ENCODE measurements at places on chromosomes 7 and 10.

DNA sequence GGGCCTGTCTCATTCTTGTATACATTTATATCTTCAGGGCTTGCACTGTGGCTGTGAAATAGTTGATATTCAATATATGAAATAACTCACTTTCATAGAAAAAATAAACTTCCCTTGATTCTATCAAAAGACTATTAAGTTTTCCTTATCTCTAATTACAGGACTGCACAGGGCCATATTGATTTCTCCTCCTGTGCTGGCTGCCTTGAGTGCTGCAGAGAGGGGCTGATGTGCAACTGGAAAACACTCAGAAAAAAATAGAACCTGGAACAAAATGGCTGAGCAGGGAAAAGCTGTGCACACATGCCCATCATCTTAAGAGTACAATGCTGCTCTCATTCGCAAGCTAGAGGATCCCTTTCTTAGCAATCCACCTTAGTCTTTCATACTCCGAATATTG, 5.9 kb upstream of the HDAC9 start:
- DNase-seq = no peak

GRCh38 chr10:88041243-88042159, 178.1 kb downstream of the PTEN start:
- DNase-seq = no peak

GRCh38 chr10:113020475-113020753, 70.4 kb downstream of the TCF7L2 start:
- DNase-seq = no peak

GRCh38 chr7:101537935-101538595, 91.0 kb downstream of the MYL10 start:
- DNase-seq = no peak

DNA sequence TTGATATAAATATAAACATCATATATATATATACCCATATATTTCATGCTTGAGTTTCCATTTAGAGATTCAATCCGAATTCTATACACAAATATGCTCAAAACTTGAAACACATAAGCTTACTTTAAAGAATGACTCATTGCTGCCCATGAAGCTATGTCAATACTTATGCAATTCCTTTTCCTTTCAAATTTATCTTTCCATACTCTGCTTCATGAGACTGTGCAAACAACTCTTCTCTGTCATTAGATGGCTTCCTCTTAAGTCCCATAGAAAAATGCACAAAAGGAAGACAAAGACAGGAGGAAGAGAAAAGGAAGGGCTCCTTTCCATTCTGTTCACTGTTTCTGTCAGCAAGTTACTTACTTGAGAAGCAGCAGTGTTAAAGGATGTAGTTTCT, 895.7 kb upstream of the SORCS1 start:
- no peak for DNase-seq

DNA sequence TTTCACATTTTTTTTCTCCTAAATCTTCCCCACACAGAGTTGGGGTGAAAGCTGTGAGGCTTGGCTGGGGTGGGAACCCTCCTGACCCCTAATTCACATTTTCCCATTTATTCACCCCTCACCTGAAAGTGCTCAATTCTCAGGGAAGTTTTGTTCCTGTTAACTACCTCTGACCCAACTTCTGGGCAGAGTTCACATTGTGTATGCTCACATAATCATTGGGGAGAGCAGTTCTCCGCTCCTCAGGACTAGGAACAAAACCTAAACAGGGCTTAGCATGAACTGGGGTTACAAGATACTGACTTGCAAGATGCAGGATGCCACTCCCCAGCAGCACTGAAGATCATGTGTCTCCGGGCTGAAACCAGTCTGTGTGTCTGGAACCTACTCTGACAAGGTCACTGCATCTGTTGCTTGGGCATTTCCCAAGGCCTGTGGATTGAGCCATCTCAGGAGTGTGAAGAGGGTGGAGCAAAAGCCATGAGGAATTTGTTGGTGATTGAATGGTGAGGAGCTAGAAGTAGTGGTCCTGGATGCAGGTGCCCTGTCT, 258.1 kb upstream of the IGFBP3 start:
- no peak for DNase-seq

- no peak for DNase-seq
Measured at GRCh38 chr7:135995748-135996147, 18.6 kb upstream of the MTPN start.

- DNase-seq = no peak
Measured at GRCh38 chr10:132137111-132138072, 49.4 kb upstream of the DPYSL4 start.

DNA sequence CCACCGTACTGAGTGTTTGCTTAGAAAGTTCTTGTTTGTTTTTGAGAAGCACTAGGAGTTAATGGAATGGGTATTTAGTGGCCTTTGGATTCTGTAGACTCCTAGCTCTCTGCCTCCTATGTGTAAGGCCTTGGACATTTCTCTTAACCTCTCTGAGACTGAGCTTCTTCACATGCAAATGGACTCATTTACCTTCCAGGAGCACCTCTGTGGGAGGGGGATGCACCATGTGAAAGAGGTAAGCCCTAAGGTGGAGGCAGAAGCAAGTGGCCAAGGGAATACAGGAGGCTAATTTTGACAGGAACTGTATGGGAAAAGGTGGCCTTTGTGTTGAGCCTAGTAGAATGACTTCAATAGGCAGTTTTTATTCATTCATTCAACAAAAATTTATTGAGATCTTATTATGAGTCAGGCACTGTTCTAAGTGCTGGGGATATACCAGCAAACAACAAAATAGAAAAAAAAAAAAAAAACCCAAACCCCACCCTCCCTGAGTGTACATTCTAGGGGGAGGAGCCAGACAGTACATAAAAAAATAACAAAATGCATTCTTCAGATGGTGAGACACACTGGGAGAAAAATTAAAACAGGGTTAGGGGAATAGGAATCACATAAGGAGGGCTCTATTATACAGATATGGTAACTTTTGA, 9.2 kb upstream of the EPHA1 start:
- no peak for DNase-seq

- no peak for DNase-seq
Measured at GRCh38 chr7:22633954-22634474, 93.0 kb upstream of the IL6 start.

- no peak for DNase-seq
Measured at GRCh38 chr10:21090609-21091082, 193.5 kb upstream of the NEBL start.

GRCh38 chr10:2861632-2862210, 205.6 kb upstream of the PFKP start:
- no peak for DNase-seq

DNA sequence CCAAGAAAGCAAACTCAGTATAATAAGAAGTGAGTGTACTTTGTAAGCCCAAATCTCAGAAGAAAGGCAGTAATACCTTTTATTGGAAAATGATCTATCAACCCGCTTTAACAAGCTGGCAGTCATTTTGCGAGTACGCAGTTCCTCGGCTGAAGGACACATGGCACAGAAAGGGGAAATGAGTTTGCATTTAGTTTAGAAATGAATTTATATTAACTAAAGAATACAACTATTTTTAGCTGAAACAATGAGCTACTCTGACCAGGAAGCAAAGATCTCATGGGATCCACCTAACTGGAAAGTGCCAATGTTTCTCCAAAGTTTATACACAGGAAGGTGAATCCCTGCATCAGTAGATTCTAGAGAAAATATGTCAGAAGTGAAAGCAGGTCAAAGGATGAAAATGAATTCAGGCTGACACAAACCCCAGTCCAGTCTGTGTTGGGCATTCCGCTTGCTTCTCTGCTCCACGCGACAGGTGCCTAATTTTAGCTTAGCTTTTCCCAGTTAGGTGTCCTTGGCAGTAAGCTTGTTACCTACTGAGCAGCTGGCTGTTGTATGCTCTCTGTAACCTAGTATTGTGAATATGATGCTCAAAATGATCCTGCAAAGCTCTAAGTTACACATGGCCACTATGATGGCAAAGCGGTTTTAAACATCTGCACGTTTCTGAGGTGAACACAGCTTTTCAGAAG, 112.8 kb downstream of the LARP4B start:
- DNase-seq = no peak

DNA sequence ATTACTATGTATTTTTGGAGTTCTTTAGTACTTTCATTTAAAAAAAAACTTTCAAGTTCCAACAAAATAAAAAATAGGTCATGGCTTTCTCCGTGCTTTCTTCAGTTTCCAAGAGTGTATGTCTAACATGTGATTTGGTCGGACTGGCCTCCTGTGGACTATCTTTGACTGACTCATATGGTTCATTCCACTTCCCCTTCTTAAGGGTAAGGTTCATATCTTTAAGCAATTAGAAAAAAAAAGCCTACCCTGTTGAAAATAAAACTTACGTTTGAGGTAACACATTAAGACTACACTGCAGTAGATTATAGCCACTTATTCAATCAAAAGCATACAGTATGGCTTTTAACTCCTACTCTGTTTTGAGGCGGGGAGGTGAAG, 112.8 kb upstream of the AHR start:
- DNase-seq = peak; percentile 14

Data from GDM1 (cell line).